ENCODE measurements at places on chromosomes 13 and 19. TPM values are rescaled to one million over a fixed set of nuclear protein-coding genes. Genes with fewer than 3 reads are reported as not detected.

DNA sequence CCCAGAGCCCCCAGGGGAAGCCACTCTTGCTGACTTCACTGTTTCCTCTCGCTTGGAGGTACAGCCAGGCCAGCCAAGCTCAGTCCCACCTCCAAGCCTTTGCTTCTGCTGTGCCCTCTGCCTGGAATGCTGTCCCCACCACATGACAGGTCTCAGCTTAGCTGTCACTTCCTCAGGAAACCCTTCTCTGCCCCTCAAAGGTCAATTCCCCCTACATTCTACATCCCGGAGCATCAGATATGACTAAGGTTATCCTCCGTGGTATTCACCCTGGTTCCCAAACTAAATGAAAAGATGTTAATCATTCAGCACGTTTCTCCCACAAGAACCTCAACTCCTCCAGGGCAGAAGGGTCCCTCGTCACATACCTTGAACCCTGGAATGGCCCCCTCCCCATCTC lies 53.5 kb downstream of the PTPRS start:
- H3K36me3 ChIP-seq: no peaks in the 10 kb centered on the region
- no peak for DNase-seq
- H3K4me3 ChIP-seq: no peak overlapping the region

DNA sequence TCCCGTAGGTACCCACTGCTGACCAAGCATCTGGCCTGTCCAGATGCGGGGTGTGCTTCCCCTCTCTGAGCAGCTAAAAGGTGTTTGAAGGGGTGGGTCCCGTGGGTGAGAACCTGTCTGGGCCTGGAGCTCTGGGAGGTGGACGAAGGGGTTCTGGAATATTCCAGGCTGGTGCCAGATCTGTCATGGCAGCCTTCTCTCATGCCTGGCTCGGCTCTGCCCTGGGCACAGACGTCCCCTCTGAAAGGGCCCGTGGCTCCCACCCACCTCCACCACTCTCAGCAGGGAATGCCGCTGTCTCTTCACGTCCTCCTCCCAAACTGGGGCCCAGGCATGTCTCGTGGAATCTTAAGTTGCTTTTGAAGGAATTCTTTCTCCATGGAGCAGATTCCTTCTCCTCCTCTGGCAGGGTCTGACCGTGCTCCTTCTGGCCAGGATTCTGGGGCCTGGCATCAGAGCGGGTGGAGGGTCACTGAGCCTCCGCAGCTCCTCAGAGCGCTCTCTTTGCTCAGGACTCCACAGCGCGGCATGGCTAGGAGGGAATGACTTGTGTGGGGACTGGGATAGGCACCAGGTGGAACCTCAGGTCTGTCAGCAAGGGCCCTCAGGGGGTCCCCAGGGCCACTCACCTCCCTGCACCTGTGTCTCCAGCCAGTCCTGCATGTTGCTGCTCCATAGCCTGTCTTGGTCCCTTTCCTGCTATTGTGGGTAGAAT lies 5.9 kb upstream of the MCF2L start:
- no peak overlapping the region for H3K27ac ChIP-seq
- H3K4me3 ChIP-seq: no peak overlapping the region
- H3K36me3 ChIP-seq: peaks cover 2% of the 10 kb centered on the region
- H3K27me3 ChIP-seq: no peaks in the 10 kb centered on the region

GRCh38 chr19:49758292-49758691 lies 4.8 kb downstream of the TSKS start:
- DNase-seq: no peak
- no peaks in the 10 kb centered on the region for H3K36me3 ChIP-seq
- no peaks in the 10 kb centered on the region for H3K4me1 ChIP-seq
- no peak overlapping the region for H3K4me3 ChIP-seq
- H3K27me3 ChIP-seq: no peaks in the 10 kb centered on the region
- H3K27ac ChIP-seq: no peak overlapping the region

GRCh38 chr19:6754653-6755463 lies 12.4 kb downstream of the SH2D3A start:
- peaks cover 27% of the 10 kb centered on the region for H3K36me3 ChIP-seq
- peaks cover 15% of the 10 kb centered on the region for H3K4me1 ChIP-seq
- no peak overlapping the region for H3K27ac ChIP-seq
- no peak overlapping the region for H3K4me3 ChIP-seq

DNA sequence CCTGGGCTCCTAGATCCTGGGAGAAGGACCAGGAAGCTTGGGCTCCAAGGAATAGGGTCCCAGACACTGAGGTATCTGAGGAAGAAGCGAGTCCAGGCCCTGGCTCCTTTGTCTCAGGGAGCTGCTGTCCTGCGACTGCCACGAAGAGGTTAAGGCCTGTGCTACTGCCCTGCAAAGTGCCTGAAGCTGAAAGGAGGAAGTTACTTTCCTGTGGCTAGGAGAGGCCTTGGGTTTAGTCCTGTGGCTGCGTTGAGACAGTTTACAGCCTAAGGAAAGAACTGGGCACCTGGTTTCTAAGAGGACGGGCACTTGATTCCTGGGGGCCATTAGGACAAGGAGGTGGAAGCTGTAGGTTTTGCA lies 2.8 kb downstream of the MYADM start:
- no peak for DNase-seq
- H3K27ac ChIP-seq: peak overlapping the region; percentile 65
- H3K36me3 ChIP-seq: peaks cover 13% of the 10 kb centered on the region
- H3K27me3 ChIP-seq: no peaks in the 10 kb centered on the region
- H3K4me3 ChIP-seq: peak overlapping the region; percentile 56

- no peaks in the 10 kb centered on the region for H3K36me3 ChIP-seq
- no peaks in the 10 kb centered on the region for H3K4me1 ChIP-seq
- no peaks in the 10 kb centered on the region for H3K27me3 ChIP-seq
- DNase-seq: no peak
- H3K4me3 ChIP-seq: no peak overlapping the region
Measured at GRCh38 chr13:92829930-92830329, 396.7 kb upstream of the GPC6 start.

GRCh38 chr13:94761407-94761806 lies 49.1 kb upstream of the SOX21 start:
- H3K4me1 ChIP-seq: no peaks in the 10 kb centered on the region
- no peaks in the 10 kb centered on the region for H3K36me3 ChIP-seq
- H3K4me3 ChIP-seq: no peak overlapping the region
- DNase-seq: no peak

- H3K36me3 ChIP-seq: peaks cover 5% of the 10 kb centered on the region
- H3K27me3 ChIP-seq: no peaks in the 10 kb centered on the region
- no peak overlapping the region for H3K27ac ChIP-seq
- no peak overlapping the region for H3K4me3 ChIP-seq
- DNase-seq: no peak
- H3K4me1 ChIP-seq: peaks cover 10% of the 10 kb centered on the region
Measured at GRCh38 chr13:43019811-43020210, 3.6 kb upstream of the DNAJC15 start.

DNA sequence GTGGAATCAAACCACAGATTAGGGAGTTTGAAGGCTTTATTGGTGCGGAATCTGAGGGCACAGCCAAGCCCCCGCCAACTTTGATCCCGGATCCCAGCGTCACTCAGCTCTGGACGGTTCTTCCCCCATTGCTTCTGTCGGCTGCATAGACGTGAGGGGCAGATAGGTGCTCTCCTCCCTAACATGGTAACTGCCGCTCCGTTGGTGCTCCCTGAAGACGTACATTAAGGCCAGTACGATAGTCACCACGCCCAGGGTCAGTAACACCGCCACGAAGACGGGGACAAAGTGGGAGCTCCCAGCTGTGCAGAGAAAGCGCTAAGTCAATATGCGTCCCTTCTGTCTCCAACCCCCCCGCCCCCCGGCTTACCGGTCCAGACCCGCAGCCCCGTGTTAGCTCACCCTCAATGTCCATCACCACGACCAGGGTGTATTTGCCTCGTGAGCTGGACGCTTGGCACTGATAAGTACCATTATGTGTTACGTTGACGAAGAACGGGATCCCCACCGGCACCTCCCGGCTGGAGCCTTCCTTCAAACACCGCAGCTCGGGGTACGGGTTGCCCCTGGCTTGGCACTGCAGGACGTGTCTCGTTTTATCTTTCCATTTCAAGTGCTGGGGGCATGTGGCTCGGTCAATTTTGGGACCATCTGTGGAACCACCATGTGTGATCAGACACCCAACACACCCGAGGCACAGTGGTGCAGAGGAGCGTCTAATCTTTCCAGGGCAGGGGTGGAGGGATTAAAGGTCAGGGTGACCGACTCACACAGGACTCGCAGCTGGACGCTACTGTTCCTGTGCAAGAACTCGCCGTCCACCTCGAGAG lies 644 bp upstream of the RAVER1 start:
- H3K27ac ChIP-seq: peak overlapping the region; percentile 96
- no peak for DNase-seq
- H3K27me3 ChIP-seq: no peaks in the 10 kb centered on the region
- H3K4me1 ChIP-seq: peaks cover 43% of the 10 kb centered on the region

- no peaks in the 10 kb centered on the region for H3K4me1 ChIP-seq
- no peak overlapping the region for H3K4me3 ChIP-seq
- no peak overlapping the region for H3K27ac ChIP-seq
- no peak for DNase-seq
Measured at GRCh38 chr19:35727053-35727955, 9.5 kb downstream of the KMT2B start.

Gene GRIK5
- total RNA-seq: 2.2 TPM

Gene PIN1
- 88.1 TPM for total RNA-seq

Gene LILRA6
- total RNA-seq: not detected

Data from activated naive CD4-positive, alpha-beta T cell treated with anti-CD3 and anti-CD28 coated beads for 36 hours (primary cell).